ENCODE measurements at places on chromosomes 13 and 19.

DNA sequence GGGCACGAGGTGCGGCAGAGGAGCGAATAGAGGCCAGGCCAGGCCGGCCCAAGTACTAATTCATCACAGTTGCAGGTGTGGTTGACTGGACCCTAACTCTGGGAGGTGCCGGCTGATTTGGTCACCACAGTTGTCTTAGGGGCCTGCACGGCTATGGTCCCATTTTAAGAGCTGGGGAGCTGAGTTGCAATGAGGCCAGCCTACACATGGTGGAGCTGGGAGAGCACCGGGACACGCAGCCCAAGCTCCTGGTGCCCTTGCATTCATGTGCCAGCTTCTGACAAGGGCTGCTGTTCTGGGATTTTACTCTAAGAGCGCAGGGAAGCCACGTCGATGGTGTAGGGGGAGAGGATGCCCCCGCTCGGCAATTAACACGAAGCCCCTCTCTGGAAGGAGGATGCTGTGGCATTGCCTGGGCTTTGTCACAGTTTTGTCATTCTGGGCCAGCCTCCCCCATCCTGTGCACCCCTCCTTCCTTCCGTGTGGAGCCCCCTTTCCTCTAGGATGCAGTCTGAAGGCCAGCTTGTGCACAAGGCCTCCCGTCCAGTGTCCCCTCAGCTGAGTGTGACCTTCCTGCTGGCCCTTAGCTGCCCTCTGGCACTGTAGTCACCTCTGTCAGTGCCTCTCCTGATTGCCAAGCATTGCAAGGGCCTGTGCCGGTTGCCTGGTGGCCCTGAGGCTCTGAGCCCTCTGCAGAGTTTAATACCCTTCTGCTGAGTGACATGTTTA is 109.4 kb upstream of the C1QTNF9B start:
- no peak for DNase-seq

GRCh38 chr19:723247-723646 is 14.5 kb downstream of the PALM start:
- no peak for DNase-seq

DNA sequence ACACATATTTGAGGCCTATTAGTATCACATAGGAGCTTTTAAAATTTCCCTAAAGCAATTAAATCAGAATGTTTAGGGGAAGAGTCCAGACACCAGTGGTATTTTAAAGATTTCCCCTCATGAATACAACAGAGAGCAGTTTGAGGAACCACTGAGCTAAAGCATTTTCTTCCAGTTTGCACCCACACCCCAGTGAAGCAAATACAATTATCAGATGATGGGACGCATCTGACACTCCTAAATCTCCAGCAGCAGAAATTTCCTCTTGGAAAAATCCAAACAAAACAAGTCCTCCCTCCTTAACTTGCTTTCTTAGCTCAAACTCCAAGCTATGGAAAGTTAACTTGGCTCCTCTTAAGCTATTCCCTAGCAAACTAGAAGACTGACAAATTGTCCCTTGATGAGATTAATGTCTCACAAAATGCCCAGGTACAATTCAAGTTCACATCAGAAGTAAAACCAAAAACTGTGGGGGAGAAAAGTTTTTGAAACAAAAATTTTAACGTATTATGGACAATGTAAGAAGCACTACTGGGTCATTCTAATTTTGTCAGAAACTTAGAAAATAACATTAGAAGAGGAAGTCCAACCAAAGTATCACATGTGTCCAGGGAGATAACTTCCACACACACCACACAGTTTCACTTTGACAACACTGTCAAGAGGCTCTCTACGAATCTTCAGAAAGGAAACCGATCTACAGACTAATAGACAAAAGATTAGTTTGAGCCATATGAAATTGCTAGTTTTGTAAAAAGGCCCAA is 74.1 kb downstream of the ABCC4 start:
- no peak for DNase-seq

GRCh38 chr13:28550091-28550490 is 55.2 kb upstream of the FLT1 start:
- DNase-seq: no peak

DNA sequence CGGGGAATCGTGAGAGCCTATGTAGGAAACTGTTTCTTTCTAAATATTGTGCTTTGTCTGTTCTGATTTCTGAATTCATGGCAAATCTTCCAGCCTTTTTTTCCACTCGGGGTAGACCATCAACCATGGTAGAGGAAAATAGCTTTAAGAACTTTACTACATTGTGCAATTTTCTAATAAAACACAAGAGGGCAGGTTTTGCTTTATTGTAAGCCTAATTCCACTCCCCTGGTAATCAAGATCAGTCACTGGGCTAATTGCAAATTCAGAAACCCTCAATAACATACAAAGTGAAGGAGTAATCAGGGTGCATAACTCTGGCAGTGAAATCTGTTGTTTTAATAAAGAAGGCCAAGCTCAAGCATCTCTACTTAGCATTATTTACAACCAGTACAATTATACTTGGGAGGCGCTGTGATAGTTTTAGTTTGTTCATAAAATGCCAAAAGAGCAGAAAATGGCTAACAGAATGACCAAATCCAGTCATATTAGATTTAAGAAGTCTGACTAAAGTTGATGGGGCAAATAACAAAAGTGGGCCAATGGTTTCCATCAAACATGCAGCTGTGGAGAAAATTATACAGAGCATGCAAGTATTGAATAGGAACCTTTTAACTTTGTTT is 43.8 kb downstream of the DCT start:
- DNase-seq: peak; percentile 69

- DNase-seq: no peak
Measured at GRCh38 chr19:28074773-28075172, 1138.2 kb downstream of the UQCRFS1 start.

- DNase-seq: no peak
Measured at GRCh38 chr13:97758317-97758716, 195.2 kb upstream of the IPO5 start.

- no peak for DNase-seq
Measured at GRCh38 chr19:49558591-49558990, 21.8 kb downstream of the NOSIP start.

- DNase-seq: no peak
Measured at GRCh38 chr13:40552895-40553294, 113.5 kb downstream of the FOXO1 start.

DNA sequence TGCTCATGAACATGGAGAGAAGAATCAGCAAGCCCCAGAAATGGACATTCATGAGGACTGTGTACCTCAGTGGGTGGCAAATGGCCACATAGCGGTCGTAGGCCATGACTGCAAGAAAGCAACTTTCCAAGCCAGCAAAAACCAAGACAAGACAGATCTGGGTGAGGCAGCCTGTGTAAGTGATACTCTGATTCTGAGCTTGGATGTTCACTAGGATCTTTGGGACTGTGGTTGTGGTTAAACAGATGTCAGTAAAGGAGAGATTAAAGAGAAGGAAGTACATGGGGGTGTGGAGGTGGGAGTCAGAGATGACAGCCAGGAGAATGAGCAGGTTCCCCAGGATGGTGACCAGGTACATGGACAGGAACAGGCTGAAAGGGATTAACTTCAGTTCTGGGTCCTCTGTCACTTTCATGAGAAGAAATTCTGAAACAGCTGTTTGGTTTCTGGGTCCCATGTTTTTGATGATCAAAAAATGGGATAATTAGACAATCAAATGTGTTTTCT is at the start of gene OR7G1:
OR7G1 (minus strand) TSS at position 457 of the 507 bp plus-strand sequence; CDS start at position 457, 0 bp downstream.
- no peak for DNase-seq

- no peak for DNase-seq
Measured at GRCh38 chr13:100674572-100674871, at the start of gene TMTC4. TSS of gene TMTC4 (minus strand) at chr13:100674795. CDS start at chr13:100670362, 4,433 bp downstream.

- no peak for DNase-seq
Measured at GRCh38 chr13:86601351-86601750, 802.1 kb upstream of the SLITRK6 start.

- peak; percentile 76 for DNase-seq
Measured at GRCh38 chr13:93249364-93250306, 23.0 kb downstream of the GPC6 start.

DNA sequence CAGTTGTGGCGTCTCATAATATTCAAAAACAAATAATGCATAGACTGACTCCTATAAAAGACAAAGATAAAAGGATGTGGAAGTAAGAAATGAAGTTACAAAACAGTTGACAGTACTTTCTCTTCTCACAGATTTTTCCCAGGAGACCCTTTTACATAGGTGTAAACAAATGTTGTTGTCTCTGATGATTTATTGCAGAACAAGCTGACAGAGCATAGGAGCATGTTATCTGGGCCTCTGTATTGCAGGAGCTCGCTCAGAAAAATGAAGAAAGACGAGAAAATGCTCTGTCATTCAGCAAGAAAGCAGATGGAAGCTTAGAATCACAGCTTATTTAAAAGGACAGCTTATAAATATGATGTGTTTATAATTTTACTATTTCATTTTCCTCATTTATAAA is 353.6 kb upstream of the GPC6 start:
- DNase-seq: no peak

- DNase-seq: no peak
Measured at GRCh38 chr13:44908266-44908665, 81.0 kb downstream of the NUFIP1 start.

DNA sequence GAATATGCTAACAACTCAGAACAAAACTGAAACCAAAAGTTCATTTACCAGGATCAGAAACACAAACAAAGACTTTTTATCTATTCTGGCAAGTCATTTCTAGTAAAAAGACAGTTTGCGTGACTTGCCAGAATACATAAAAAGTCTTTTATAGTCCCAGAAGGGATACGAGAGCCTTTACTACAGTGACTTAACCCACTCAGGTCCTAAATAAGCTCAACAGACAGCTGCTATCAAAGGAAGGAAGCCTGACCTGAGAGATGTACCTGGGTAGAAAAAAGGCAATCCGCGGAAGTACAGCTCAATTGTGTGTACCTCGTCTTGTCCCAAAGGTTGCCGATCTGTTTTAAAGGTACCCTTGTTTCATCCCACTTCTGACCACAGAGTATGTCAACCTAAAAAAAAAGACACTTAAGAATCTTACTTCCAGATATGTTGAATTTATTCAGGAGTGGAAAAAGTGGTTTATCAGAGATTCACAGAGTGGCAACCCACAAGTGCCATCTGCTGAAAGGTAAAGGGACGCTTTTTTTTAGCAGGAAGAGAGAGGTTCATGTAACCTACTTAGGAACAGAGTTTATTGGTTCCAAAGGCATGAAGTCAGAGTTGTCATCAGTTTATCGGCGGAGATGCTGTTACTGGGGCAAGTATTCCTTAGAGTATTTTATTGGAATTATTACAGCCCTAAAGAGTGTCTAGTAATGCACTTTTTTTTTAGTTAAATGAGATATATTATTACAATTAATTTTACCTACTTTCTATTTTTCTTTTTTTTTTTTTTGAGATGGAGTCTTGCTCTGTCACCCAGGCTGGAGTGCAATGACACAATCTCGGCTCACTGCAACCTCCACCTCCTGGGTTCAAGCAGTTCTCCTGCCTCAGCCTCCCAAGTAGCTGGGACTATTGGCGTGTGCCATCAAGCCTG is 69.7 kb upstream of the C1QTNF9B start:
- DNase-seq: no peak

DNA sequence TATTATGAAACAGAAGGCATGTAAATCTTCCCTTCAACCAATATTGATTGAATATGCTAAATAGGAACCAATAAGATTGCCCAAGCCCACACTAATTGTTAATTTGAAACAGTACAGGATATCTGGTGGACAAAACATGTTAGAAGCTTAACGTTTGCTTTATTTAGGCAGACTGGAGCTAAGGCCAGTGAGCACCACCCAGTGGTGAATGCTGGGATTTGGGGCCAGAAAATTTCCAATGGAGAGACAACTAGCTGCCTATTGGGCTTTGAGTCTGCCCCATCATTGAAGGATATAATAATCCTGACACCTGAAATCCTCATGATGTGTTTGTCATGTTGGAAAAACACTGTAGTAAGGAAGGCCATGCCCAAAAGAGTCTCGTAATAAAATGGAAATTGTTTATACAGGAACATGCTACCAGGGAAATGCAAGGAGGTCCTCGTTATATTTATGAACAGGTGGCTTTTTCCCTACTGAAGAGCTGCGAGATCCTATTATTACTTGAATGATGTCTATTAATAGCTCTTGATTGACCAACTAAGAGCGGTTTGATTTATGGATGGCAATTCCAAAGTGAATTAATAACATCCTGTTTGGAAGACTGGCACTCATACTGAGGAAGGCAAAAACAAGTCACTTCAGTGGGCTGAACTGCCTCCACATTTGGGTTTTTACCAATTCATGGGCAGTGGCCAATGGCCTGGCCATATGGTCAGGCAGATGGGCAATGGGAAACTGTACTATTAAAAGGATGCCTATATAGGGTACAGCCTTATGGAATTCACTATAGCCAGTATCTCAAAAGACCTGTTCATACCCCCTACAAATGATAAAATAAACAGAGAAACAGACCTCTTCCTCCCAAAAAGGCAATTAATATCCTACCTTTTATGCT is 8.7 kb downstream of the SIGLECL1 start:
- no peak for DNase-seq

GRCh38 chr19:12769689-12770088 is 5.7 kb downstream of the HOOK2 start:
- no peak for DNase-seq

DNA sequence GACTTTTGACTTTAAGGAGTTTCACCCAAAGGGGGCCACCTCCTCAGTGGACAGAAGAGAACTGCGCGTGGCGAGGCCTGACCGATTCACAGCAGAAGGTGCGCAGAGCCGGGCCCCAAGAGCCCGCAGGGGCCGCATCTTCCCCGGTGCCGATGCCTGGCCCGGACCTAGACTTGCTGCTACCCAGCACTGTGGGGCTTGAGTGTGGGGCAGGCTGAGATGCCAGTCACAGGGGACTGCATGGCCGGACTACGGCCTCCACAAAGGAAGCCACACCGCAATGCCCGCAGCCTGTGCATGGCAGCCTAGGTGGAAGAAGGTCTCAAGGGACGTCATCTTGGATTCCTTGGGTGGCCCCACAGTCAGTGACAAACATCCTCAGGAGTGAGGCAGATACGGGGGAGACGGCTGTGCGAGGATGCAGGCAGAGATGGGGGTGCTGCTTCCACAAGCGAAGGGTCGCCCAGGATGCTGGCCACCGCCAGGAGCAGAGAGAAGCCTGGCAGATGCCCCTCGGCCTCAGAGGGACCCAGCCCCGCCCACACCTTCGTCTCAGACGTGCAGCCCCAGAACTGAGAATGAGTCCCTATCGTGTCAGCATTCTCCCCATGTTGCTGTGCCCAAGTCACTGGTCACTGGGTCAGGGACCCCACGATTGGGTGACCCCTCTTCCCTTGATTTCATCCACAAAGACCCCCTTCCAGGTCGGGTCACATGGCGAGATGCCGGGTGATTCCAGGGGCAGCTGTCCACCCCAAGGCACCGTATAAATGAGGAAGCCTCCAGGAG is 16.9 kb downstream of the MOB3A start:
- no peak for DNase-seq

DNA sequence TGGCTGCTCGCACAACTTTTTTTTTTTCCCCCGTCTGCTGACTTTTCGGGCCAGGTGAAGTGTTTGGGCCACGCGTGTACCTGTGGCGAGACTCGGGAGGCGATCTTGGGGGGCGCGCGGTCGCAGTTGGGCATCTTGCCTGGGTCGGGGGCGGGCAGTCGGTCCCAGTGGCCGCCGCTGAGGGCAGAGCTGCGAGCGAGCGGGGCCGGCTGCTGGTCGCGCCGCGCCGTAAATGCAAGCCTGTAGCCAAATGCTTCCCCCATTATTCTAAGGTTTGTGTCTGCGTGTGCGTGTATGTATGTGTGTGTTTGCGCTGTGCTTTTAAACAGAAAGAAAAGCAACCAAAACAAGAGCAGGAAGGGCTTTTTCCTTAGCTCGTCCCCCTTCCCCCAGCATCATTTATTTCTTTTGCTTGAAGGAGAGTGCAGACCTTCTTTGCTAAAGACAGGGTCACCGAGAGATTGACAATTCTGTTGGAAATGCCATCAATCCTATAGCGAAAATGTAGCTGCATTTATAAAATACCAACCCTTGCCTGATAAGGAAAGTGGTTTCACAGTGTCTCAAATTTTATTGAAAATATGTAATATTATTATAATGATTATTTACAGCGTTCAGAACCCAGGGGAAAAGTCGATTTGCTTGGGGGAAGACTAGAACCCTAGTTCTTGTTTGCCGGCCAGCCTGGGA is 143.2 kb upstream of the ZNF536 start:
- no peak for DNase-seq
